ENCODE measurements at places on chromosomes 13 and 19. TPM values are rescaled to one million over a fixed set of nuclear protein-coding genes. Genes with fewer than 3 reads are reported as not detected.

- DNase-seq, result no peak
Observed at GRCh38 chr19:49151267-49152118, 3.7 kb downstream of the HRC start.

The CGB8 gene
- not detected for total RNA-seq

DNA sequence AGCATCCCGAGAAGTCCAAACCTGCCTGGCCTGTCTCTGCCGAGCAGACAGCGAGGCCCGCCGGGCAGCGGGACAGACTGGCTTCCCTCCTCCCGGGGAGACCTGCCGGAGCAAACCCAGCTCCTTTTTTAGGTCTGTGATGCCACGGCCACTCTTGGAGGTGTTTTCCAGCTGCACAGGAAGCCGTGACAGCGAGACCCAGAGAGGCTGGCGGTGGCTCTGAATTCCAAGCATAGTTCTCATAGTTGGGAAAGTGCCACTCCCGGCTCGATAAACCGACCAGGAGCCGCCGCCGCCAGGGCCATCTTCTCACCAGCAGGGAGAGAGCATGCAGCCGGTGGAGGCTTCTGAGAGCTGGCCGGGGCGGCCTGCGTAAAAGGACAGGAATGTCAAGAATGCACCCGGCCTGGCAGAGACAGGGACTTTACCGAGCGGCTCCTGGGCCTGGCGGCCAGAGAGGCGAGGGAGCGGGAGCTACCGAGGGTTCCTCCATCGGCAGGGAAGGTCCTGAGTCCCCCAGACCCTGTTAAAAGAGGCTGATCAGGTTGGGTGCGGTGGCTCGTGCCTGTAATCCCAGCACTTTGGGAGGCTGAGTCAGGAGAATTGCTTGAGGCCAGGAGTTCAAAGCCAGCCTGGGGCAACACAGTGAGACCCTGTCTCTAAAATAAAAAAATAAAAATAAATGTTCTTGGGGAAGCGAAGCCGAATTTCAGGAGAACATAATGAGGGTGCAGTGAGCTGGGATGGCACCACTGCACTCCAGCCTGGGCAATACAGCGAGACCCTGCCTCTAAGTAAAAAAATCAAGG, 64.9 kb downstream of the GADD45B start:
- peak; percentile 80 for DNase-seq

DNA sequence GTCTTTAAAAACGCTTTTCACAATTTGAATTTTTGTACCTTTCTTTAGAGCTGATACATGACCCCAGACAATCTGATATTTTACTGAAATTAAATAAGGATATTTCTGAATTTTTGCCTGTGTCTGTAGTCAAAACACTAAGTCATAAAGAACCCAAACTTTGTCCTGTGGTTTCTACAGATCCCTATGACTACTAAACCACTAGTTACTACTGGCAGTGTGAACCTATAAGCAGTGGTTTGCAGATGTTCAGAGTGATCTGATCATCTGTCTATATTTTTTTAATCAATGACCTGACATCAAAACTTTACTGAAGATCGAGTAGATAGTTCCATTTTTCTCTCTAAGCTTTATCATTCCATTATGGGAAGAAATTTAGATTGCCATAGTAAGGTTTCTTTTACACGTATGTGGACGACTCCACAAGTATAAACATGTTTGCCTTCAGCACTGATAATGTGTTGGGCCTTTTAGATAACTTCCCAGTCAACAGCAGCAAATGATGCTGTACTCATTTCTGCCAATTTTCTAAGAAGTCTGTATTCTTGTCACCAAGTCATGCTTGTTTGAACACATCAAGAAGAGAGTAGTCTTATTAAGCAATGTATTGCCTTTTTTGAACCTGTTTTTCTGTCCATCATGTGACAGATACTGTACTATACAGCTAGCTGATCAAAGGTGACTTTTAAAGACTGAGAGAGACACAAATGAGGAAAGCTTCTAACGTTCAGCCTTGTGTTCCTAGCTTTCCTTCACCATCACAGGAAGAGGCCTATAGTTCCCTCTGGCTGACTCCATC, 21.8 kb downstream of the POLR1D start:
- no peak for DNase-seq

DNA sequence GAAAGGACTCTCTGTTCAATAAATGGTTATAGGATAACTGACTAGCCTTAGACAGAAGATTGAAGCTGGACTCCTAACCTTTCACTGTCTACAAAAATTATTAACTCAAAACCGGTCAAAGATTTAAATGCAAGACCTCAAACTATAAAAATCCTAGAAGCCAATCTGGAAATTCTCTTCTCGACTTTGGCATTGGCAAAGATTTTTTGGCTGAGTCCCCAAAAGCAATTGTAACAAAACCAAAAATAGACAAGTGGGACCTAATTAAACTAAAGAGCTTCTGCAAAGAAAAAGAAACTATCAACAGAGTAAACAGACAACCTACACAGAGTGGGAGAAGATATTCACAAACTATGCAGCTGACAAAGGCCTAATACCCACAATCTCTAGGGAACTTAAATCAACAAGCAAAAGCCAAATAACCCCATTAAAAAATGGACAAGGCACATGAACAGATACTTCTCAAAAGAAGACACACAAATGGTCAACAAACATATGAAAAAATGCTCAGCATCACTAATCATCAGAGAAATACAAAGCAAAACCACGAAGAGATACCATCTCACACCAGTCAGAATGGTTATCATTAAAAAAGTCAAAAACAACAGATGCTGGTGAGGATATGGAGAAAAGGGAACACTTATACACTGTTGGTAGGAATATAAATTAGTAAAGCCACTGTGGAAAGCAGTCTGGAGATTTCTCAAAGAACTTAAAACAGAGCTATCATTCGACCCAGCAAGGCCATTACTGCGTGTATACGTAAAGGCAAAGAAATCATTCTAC, 266.3 kb downstream of the DNAJC15 start:
- no peak for DNase-seq

- no peak for DNase-seq
Observed at GRCh38 chr13:110746438-110746837, 32.9 kb downstream of the ING1 start.

GRCh38 chr19:4171676-4172075, 10.7 kb downstream of the SIRT6 start:
- DNase-seq, result no peak

DNA sequence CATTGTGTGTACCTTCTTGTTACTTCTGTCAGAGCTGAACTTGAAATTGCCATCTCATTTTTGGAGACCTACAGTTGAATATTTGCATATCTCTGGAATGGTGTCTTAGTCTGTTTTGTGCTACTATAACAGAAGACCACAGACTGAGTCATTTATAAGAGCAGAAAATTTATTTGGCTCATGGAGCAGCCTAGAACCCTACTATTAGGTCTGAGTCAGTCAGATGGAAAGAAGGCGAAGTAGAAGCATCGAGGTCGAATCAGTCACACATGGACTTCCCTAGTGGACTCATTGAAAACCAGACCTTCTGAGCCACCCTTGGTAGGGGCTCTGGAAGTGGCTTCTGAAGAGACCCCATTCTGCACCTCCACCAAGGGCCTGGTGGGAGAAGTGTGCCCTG, 33.9 kb upstream of the TPT1 start:
- no peak for DNase-seq

GRCh38 chr13:28110414-28110813, 10.0 kb upstream of the FLT3 start:
- no peak for DNase-seq

The ZNF536 gene
- total RNA-seq, result 2.7 TPM
